Fibroblast of upper back skin (primary cell): ENCODE measurements at places on chromosomes 3 and 15.
A peak's percentile ranks its signal among the peaks of the same experiment; 100 is the strongest.

DNA sequence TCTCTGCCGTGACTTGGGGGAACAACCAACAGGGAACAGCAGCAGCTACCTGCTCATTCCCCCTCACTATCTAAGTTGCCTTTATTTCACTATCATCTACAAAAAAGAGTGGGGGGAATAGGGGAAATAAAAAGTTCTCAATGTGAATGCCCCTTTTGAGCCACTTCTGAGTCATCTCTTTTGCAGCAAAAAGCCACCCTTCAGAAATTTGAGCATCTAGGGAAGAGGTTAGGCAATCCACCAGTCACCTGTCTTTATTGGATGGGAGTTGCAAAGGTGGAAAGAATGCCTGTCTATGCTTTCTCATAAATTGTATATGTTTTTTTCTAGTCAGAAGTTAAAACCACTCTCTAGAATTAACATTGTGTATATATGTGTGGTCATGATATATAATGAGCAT lies 41.1 kb downstream of the GPD1L start:
- no peak for DNase-seq

GRCh38 chr3:43909149-43909548 lies 218.4 kb downstream of the ABHD5 start:
- DNase-seq, result no peak

GRCh38 chr3:197835509-197835908 lies 44.5 kb downstream of the LRCH3 start:
- DNase-seq, result no peak

GRCh38 chr15:81195339-81195864 lies 1.3 kb upstream of the IL16 start:
- no peak for DNase-seq

GRCh38 chr3:195221015-195221853 lies 49.7 kb downstream of the XXYLT1 start:
- DNase-seq, result no peak

- no peak for DNase-seq
Measured at GRCh38 chr3:135218304-135218703, 423.2 kb downstream of the EPHB1 start.

- DNase-seq, result peak; percentile 52
Measured at GRCh38 chr3:111236836-111237713, 165.5 kb downstream of the NECTIN3 start.

DNA sequence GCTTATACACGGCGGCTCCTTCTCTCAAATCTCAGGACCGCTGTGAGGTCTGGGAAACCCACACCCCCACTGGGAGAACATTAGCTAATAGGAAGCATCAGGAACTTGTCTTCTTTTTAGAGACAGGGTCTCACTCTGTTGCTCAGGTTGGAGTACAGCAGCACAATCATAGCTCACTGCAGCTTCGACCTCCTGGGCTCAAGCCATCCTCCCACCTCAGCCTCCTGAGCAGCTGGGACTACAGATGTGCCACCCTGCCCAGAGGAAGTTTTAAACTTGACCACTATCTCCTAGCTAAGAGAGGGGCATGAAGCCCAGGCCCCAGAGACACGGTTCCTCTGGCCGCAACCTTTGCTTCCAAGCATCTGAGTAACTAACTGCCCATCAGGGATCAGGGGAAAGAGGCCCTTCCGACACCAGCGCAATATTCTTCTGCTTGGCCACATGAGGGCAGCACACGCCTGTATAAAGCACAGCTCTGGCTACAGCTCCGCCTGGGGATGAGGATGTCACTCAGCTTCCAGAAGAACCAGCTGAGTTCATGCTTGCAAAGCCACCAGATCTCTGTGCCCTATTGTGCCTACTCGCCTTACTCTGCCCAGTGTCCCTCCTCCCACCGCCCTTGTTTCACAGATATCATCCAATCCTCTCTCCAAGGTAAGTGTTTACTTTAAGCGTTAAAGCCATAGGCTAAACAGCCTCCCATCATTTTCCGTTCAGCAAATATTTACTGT lies 57.6 kb upstream of the SLC6A11 start:
- peak; percentile 60 for DNase-seq

DNA sequence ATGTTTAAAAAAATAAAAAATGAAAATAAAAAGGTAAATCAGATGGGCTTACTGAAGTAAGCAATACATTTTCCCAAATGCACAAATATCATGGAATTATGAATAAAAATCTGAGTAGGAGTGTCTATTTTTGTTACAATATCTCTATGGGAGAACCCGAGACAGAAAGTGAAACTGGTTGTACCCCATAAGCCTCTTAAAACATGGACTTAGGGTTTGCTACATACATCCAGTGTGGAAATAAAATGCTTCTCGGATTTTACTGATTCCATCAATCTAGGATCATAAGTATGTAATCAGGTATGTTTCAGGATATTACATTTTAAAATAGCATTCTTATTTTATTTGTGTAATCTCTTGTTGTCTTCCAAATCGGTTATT lies 177.8 kb upstream of the CDIN1 start:
- DNase-seq, result no peak

DNA sequence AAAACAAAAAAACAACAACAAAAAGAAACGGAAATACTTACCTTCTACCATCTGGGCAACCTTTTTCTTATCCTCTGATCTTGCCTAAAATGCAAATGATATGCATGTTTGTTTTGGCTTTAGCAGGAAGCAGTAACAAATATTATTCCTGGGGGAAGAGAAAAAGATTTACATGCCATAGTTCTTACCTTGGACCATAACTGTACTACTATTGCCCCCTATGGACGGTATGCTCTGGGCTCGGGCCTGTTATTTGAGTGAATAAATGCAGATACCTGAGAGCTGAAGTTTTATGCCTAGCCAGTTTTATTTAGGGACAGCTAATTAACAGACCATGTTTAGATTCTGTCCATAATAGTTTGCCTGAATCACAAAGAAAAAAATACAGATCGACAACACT lies 12.6 kb upstream of the STARD5 start:
- peak; percentile 56 for DNase-seq

DNA sequence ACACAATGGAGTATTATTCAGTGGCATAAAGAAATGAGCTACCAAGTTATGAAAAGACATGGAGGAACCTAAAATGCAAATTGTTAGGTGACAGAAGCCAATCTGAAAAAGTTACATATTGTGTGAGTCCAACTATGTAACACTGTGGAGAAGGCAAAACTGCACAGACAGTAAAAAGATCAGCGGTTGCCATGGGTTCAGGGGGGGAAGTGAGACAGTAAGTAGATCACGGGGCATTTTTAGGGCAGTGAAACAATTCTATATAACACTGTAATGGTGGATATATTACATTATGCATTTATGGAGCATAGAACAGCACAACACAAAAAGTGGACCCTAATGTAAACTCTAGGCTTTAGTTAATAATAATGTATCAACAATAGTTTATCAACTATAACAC lies 17.6 kb downstream of the CBLB start:
- DNase-seq, result no peak

DNA sequence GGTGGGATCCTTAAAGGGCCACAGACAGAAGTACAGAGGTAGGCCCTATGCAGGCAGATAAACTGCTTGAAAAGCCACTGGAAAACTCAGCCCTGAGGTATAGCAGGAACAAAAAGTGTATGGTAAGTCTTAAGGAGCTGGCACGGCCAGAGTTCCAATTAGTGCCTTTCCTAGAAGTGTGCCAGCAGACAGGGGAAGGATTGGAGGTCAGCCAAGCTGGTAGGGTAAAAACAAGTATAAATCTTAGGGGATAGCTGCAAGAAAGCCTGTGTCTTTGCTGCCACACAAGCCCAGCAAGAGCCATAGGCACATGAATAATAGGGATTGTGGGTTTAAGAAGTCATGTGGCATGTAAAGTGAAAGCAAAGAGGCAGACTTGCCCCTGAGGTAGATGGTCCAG lies 582.5 kb downstream of the PLOD2 start:
- no peak for DNase-seq

DNA sequence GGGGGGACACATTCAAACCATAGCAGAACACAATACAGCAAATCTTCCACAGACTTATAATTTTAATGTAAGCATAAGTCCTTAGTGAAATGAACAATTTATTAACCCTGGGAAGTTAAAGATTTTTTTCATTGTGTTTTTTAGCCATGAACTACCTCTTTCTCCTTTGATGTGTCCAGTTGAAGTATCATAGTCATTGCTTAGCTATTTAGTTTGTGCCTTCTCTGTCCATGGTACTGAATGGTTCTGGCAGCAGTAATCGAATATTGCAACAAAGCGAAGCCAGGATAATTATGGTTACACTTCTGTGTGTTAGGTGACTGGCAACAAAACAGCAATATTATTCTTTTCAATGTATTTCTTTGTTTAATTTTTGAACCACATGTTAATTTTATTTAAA lies 403.0 kb upstream of the ONECUT1 start:
- peak; percentile 3 for DNase-seq

DNA sequence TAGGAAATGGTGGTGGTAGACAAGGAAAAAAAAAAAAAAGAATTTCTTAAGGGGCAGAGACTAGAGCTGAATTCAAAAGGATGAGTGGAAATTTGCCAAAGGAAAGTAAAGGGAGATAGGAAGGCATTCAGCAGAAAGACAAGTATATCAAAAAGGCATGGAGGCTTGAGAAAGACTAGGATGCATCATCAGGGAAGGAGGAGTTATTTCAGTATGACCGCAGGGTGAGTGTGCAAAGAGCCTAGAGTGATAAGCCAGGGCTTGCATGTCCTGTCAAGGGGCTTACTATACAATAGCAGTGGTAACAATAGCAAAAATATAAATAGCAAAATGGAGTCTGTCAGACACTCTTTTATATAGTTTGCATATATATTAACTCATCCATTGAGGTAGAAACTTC lies 112.0 kb downstream of the FRMD4B start:
- no peak for DNase-seq

GRCh38 chr3:138173769-138174420 lies 826 bp downstream of the DBR1 start:
- DNase-seq, result no peak

GRCh38 chr3:116034086-116034485 lies 410.8 kb downstream of the GAP43 start:
- no peak for DNase-seq

DNA sequence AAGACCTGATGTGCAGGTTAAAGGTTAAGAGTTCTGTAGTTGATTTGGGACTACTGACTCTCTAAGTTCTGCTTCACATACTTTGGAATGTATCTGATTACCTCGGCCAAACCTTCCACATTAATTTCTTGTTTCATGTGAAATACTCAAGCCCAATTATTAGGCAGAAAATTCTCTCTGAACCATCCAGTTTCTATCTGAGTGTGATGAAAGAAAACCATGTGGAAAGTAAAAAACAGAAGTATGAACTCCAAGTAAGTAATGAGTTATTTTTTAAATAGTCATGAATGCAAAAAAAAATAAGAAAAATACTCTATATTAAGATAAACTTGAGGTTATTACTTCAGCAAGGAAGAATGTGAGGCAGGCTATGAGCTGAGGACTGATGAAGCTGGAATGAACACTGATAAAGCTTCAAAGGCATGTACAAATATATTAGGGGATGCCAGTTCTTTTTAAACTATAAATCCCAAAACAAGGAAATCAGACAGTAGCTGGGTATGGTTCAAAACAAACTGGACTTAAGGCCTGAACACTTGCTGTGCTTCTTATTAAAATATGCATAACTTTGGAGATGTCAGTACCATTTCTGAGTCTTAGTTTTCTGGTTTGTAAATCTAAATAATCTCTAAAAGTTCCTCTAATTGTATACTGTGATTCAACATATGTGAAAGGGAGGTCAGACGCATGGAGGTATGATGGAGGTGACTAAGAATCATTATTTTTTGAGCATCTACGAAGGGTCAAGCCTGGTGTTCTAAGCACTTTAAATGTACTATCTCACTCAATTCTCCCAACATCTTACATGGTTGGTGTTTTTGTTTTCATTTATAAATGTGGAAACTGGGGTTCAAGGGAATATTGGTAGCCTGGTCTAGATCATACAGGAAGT lies 59.6 kb downstream of the COL6A6 start:
- DNase-seq, result peak; percentile 58

GRCh38 chr15:91318931-91319330 lies 218.9 kb downstream of the SV2B start:
- DNase-seq, result no peak

- DNase-seq, result no peak
Measured at GRCh38 chr15:85760049-85760448, 34.7 kb downstream of the KLHL25 start.

- DNase-seq, result no peak
Measured at GRCh38 chr3:169354774-169355501, 308.6 kb downstream of the MECOM start.

- no peak for DNase-seq
Measured at GRCh38 chr3:114857299-114857701, 289.8 kb downstream of the ZBTB20 start.

GRCh38 chr3:114451561-114452018 lies 157.8 kb downstream of the TIGIT start:
- DNase-seq, result no peak

DNA sequence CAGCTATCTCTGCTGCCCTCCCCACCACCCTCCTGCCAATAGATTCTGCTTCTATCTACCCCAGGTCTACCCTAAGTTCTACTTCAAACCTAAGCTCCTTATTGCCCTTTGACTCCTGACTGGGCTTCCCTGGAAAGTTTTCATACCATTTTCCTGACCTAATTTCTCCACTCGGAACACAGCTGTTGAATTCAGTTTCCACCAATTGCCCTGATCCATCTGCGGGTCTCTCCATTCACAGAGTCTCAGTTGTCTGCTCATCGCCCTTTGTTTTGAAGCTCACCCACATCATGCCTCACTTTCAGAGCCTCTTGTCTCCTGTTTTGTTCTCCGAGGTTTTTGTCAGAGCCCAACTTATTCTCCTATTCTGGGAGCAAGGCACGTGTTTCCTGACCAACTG lies 56.8 kb upstream of the ABI3BP start:
- no peak for DNase-seq

DNA sequence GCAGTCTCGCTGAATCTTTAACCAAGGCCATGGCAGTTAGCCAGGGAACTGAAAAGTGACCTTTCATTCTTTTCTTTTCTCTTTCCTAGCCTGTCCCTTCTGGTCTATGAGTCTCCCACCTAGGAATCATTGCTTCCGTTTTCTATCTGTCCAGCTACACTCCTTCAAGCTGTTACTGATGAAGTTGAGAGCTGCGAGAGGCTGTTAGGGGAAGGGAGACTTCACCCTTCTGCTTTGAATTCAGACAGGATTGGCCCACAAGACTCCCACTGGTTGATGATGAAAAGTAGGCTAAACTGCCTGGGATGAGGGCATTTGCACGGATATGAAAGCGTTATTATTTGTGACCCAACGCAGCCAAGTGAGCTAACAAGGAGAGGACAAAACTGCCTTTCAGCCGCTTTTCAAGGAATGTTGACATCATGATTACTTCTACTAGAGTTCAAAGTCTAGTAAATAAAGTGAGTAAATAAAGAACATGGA lies 30.2 kb downstream of the EIF4E3 start:
- DNase-seq, result no peak

GRCh38 chr3:112477891-112478290 lies 21.4 kb downstream of the BTLA start:
- DNase-seq, result no peak
